Dorsolateral prefrontal cortex (tissue), 122 donors: ENCODE measurements at places on chromosomes 7 and 10. TPM values are rescaled to one million over a fixed set of nuclear protein-coding genes. Genes with fewer than 3 reads are reported as not detected.

Gene CABCOCO1
- 4.8 TPM for total RNA-seq

Gene FAM171A1
- total RNA-seq = 153 TPM

Gene VWA2
- 2.2 TPM for total RNA-seq

Gene PIK3CG
- 1.2 TPM for total RNA-seq

Gene MSMB
- not detected for total RNA-seq

GRCh38 chr10:120495226-120496009 is 38.4 kb downstream of the PLPP4 start:
- DNase-seq = no peak

GRCh38 chr7:108425714-108426275 is 30.4 kb downstream of the NRCAM start:
- no peak for DNase-seq

GRCh38 chr10:109932391-109932790 is 9.1 kb upstream of the XPNPEP1 start:
- no peak for DNase-seq

GRCh38 chr10:63206576-63206975 is 73.4 kb downstream of the NRBF2 start:
- DNase-seq = no peak

GRCh38 chr10:43262902-43263466 is 3.9 kb downstream of the RASGEF1A start:
- peak; percentile 55 for DNase-seq

- no peak for DNase-seq
Observed at GRCh38 chr10:71014021-71014805, 125.8 kb upstream of the PCBD1 start.

DNA sequence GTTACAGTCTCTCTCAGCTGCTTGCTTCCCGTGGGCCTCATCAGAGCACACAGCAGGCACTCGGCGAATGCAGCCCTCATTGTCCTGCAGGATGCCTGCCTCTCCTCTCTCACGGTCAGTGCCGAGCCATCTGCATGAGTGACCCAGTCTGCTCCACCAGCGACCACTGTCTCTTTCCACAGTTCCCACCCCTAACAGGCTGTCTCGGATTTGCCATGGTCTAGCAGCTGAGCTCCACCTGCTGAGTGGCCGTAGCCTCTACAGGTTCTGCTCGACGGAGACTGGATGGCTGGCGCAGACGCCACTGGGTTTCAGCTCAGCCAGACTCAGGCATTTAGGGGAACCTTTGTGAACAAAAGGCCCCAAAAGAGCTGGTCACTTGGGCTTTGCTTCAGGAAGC is 209.4 kb upstream of the FOXK1 start:
- DNase-seq = no peak

- DNase-seq = no peak
Observed at GRCh38 chr10:98316170-98316569, 48.2 kb upstream of the LOXL4 start.
